ENCODE measurements at places on chromosomes 2 and 18.

DNA sequence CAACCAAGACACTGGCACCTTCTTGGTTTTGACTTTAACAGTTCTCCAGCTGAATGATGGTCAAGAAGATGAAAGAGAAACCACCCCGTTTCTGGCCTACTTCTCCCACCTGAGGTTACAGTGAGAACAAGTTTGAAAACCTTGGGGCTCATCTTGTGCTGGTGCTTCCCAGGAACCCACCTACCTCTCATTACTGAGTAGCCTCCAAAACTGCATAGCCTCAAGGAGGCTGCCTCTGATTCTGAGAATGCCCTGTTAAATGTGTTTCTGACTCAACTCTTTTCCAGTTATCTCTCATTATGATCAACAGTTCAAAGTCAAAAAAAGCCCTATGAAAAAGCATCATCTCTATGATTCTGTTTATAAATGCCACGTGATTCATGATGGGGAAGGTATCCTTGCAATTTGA lies 121.9 kb downstream of the CACNB4 start:
- peak; percentile 4 for DNase-seq

GRCh38 chr2:27991146-27991545 lies 100.6 kb downstream of the BABAM2 start:
- DNase-seq, result no peak

DNA sequence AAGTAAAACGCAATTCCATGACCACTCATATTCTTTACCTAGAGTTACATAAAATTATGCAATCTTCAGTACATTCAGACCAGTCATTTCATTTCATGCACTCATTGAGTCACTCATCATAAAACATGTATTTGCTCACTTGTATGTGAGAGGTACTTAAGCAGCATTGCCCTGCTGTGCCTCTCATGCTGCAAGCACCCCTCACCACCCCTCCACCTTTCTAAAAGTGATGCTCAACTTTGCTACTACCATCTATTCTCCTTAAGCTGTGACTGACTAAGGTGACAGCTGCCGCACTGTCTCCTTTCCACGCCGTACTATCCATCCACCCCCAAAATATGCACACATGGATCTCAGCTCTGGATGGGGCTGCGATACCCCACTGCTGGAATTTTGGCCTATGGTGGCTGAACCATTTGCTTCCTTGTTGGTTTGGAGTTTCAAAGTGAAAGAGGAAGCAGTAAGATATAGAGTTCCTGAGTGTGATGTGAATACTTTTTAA lies 7.2 kb downstream of the ARHGAP25 start:
- no peak for DNase-seq

DNA sequence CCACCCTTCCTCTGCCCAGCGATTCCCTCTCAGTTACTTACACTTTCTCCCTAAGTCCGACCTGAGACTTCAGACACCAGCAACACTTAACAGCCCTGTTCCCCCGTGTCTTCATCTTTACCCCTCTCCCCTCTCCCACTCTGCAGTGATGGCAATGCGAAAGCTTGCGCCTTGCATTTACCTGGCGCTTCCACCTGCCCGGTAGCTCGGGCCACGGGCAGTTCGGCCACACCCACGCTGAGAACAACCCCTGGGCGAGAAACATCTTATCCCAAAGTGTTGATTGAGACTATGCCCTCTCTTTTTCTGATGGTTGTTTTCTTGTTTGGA lies 558 bp downstream of the DNAJC10 start:
- DNase-seq, result no peak

DNA sequence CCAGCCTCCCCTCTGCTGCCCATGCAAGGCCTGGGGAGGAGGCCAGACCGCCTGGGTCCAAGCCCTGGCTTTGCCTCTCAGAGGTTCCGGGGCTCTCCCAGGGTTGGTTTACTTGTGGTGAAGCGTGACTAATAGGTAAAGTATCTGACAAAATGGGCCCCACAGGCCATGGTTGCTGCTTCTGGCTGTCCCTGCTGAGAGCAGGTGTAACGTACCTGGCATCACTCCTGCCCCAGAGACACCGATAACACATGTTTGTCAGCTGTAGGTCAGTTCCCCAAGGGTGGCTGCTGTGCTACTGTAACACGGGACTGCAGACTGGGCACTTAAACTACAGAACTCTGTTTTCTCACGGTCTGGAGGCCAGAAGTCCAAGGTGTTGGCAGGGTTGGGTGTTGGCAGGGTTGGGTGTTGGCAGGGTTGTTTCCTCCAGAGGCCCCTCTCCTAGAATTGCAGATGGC lies 34.1 kb downstream of the ODC1 start:
- no peak for DNase-seq

- DNase-seq, result peak; percentile 59
Observed at GRCh38 chr2:196592911-196593881, 46.3 kb upstream of the CCDC150 start.

- DNase-seq, result no peak
Observed at GRCh38 chr18:55515941-55516710, 71.9 kb downstream of the TCF4 start.

DNA sequence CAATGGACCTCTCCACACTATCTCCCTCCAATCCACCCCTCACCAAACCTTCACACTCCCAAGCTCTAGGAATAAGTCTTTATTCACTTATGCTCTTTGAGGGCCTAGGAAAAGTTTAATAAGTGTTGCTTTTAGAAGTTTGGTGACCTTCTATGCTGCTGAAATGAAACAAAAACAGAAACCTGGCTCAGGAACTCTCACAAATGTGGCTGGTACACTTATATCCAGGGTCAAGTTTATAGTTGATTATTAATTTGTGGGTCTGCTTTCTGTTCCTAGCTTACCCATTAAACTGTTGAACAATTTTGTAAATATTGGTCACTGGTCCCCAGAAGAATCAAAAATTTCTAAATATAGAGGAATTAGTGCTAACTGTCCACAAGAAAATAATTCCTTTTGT lies 14.2 kb upstream of the ANKRD44 start:
- no peak for DNase-seq

GRCh38 chr2:171411214-171411613 lies 22.6 kb downstream of the METTL8 start:
- no peak for DNase-seq

GRCh38 chr2:159133797-159134196 lies 152.7 kb downstream of the WDSUB1 start:
- no peak for DNase-seq

DNA sequence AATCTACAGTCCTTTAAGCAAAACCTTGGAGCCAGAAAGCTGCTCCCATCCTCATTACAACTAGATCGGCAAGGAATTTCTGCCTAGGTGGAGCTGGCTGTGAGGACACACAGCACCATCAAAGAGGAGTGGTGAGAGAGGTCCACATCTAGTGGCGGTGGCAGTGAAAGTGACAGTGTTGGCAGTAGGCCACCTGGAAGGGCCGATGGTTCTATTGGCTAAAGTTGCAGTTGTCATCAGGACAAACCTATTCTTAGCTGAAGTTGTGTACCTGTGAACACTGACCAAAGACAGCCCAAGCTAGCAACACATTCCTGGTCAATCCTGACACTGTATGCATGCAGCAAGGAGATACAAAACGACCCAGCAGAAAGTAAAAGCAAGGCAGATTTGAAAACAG lies 218.1 kb upstream of the CHAC2 start:
- DNase-seq, result no peak

- no peak for DNase-seq
Observed at GRCh38 chr2:222577341-222577740, 78.6 kb downstream of the FARSB start.

DNA sequence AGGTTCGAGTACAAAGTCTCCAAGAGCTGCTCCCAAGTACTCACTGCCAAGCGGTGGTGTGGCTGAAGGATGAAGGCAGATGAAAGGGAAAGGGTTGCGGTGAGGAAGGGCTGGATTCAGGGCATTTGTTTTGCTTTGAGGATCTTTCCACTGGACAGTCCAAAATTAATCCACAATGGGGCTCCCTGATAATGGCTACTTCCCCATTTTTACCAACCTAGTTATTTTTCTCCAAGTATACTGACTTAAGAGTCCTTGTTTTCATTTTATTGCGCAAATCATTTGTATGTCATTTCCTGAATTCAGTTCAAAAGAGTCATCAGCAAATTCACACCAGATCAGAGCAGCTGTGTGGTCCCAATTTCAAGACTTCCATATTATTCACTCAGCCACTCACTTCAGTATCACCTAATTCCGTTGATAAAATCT lies 464 bp upstream of the SESTD1 start:
- DNase-seq, result no peak

GRCh38 chr18:3368193-3368592 lies 81.8 kb upstream of the TGIF1 start:
- DNase-seq, result no peak

DNA sequence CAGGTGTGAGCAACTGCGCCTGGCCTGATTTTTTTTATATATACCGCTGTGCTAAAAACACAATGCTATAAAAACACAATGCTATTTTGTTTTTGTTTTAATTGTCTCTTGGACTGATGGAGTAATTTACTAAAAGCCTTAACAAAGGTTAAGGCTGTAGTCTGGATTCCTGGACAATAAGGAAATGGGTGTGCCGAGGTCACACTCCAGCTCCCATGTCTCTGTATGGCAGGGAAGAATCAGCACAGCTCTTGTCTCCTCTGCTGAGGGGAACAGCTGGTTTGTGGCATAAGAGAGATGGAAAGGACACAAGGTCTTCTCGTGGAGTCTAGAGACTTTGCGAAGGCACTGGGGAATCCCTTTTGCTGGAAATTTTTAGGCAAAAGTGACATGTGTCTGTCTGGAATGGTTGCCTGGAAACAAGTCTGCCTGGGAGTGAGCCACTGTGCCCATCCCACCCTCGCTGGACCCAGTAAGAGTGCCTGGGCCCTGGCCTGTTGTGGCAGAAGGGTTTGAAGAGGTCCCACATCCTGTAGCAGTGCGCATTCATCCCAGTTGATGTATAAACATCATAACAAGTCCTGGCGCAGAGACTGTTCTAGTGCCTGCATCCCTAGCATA lies 73.1 kb downstream of the MAPK4 start:
- no peak for DNase-seq

DNA sequence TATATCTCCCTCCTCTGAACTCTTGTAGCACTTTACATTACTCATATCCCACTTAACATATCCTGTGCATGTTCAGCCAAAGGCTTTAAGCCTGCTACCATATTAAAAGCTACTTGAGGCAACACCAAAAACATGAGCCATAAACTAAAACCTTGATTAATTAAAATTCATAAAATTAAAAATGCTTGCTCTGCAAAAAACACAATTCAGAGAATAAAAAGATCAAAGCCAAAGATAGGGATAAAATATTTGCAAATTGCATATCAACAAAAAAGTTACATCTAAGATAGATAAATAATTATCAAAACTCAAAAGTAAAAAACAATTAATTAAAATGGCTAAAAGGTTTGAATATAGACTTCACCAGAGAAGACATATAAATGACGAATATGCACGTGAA lies 495.4 kb upstream of the PIK3C3 start:
- no peak for DNase-seq

GRCh38 chr18:79687806-79688205 lies 8.2 kb downstream of the CTDP1 start:
- no peak for DNase-seq

DNA sequence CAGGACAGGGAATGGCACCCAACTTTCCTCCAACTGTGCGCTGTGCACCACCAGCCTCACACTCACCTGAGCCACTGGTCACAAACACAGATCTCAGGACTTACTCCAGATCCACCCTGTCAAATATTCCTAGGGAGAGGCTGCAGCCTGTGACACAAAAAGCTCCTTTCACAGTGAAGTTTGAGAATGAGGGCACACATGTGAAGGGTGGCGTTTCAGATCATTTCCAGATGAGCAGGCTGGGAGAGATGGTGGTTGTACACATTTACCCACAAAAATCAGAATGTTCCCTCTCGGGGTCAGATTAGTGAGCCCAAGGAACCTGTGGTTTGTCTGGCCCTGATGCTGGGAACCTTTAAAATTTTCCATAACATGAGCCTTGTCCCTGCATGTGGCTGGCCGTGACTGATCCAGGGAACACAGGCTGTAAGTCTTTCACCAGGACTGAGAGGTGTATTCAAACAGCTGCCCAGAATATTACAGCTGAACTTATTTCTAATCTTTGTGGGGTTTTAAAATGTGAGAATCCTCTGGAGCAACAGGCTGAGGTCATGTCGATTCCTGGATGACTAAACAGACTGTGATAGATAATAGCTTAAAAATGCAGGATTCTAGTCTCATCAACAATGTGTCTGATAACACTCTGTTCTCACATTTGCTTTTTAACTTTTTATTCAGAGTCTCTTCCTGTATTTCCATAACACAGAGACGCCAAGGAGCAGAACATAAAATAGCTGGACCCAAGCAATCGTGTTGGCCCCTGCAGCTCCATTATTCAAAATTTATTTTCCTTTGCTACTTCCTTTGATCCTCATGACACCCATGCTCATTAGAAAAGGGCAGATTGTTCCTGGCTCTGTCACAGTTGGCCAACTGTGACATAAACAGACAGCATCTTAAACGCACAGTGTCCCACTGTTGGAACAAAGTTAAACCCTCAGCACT lies 35.5 kb downstream of the IL1R2 start:
- DNase-seq, result no peak

Measured in GM12891 (cell line).